ENCODE measurements at places on chromosomes 13 and 19.

DNA sequence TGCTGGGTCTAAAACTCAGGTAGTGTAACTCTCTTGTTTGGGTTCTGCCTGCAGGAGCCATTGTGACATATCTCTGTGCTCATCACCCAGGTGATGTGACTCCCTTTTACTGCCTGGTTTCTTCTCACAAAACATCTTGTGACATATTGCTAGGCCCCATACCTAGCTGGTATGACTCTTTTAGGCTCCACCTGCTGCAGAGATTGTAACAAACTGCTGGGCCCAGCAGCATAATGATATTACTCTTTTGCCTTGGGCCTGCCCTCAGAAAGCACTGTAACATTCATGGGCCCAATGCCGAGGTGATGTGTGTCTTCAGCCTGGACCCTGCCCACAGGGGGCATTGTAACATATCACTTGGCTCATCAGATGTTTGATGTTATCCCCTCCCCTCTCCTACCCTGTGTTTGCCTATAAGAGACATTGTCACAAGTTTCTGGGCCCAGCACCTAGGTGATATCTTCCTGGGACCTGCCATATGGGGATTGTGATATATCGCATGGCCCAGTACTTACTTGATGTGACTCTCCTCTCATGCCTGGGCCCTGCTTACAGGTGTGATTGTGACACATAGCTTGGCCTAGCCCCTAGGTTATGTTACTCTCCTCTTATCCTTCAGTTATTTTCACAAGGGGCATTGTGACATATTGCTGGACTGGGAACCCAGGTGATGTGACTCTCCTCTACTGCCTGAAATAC lies 18.0 kb upstream of the ZNF681 start:
- DNase-seq = no peak

- no peak for DNase-seq
Observed at GRCh38 chr19:8212916-8213315, 3.7 kb downstream of the CERS4 start.

- no peak for DNase-seq
Observed at GRCh38 chr13:48502601-48503319, 30.1 kb downstream of the RCBTB2 start.

GRCh38 chr13:110014719-110015118 lies 228.3 kb upstream of the IRS2 start:
- no peak for DNase-seq

DNA sequence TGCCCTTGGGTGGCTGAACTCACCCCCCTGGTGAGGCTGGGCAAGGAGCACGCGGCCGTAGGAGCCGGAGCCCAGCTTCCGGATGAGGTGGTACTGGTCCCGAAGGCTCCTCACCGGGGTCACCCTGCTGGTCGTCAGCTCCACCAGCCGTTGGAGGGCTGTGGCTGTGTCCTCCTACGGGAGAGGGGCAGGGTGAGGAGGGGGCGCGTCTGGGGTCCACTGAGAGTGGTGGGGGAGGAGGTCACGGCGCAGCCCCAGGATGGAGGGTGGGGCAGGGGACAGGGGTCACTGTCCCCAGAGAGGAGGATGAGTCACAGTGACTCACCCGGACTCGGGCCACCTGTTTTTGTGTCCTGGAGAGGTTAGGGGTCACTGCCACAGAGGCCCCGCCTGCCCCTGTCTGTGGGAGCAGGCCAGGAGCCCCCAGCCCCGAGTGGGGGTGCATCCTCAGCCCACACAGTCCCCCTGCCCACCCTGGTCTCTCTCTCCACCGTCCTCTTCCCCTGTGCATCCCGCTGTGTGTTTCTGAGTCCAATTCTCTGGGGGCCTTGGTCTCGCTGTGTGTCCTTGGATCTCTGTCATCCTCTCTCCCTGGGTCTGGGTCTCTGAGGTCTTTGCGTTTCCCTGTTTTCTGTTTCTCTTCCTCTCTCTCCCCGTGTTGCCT lies 435 bp downstream of the SBK3 start:
- no peak for DNase-seq

GRCh38 chr19:3855320-3855719 lies 13.5 kb downstream of the ZFR2 start:
- DNase-seq = no peak

- DNase-seq = no peak
Observed at GRCh38 chr13:68697551-68697950, 1410.1 kb upstream of the ATXN8OS start.

DNA sequence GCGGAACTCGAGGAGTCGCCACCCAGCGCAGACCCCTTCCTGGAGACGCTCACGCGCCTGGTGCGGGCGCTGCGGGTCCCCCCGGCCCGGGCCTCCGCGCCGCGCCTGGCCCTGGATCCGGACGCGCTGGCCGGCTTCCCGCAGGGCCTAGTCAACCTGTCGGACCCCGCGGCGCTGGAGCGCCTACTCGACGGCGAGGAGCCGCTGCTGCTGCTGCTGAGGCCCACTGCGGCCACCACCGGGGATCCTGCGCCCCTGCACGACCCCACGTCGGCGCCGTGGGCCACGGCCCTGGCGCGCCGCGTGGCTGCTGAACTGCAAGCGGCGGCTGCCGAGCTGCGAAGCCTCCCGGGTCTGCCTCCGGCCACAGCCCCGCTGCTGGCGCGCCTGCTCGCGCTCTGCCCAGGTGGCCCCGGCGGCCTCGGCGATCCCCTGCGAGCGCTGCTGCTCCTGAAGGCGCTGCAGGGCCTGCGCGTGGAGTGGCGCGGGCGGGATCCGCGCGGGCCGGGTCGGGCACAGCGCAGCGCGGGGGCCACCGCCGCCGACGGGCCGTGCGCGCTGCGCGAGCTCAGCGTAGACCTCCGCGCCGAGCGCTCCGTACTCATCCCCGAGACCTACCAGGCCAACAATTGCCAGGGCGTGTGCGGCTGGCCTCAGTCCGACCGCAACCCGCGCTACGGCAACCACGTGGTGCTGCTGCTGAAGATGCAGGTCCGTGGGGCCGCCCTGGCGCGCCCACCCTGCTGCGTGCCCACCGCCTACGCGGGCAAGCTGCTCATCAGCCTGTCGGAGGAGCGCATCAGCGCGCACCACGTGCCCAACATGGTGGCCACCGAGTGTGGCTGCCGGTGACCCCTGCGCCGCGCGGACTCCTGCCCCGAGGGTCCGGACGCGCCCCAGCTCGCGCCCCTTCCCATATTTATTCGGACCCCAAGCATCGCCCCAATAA lies 2.3 kb downstream of the AMH start:
- DNase-seq = no peak

- no peak for DNase-seq
Observed at GRCh38 chr19:51084505-51084904, 1.8 kb upstream of the KLK14 start.

GRCh38 chr19:39497996-39498797 lies 550 bp upstream of the DLL3 start:
- DNase-seq = no peak

DNA sequence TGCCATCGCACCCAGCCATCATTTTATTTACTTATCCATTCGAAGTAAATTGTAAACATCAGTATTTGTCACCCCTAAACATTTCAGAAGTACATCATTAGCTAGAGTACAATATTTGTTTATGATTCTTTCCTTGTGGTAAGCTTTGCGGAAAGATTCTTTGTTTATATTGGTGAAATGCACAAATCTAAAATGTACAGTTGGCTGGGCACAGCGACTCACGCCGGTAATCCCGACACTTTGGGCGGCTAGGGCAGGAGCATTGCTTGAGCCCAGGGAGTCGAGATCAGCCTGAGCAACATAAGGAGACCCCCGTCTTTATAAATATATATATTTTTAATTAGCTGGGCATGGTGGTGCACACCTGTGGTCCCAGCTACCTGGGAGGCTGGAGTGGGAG lies 10.1 kb downstream of the LGALS7B start:
- no peak for DNase-seq

DNA sequence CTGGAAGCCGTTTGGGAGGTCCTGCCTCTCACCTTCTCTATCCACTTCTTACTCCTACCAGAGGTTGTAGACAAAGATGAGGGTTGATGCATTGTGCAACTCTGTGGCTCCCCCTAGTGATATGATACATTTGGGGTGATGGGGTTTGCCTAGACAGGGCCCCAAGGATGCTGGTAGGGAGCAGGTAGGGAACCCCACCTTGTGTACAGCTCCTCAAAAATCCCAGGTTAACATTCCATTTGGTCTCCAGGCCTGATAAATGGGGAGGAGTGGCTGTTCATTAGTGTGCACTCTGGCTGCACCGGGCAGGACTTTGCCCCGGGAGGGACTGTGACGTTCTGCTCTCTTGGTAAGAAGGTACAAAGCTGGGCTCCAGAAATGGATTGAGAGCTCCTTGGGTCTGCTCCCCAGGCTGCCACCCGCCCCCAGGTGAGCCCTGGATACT lies 19.2 kb downstream of the SIGLEC8 start:
- DNase-seq = no peak

GRCh38 chr19:16298334-16298733 lies 26.3 kb upstream of the KLF2 start:
- DNase-seq = no peak

DNA sequence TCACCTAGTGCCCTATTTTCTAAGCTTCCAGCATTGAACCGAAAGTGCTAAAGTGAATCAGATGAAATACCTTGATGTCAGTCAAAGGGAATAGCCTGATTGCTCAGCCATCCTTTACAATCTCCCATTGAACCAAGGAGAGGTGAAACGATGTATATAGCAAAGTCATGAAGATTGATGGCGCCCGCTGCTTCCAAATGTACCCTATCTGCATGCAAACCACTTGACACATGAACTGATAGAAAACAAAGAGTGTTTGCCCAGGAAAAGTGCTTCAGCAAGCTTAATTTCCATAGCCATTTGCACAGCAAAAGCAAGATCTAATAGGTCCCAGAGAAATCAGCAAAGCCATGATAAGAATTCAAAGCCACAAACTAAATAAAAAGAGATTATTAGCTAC lies 624.9 kb upstream of the PCDH9 start:
- DNase-seq = no peak

- no peak for DNase-seq
Observed at GRCh38 chr19:55493052-55493644, 4.9 kb downstream of the SSC5D start.

- DNase-seq = no peak
Observed at GRCh38 chr13:49219647-49220035, 497 bp upstream of the MLNR start.

- no peak for DNase-seq
Observed at GRCh38 chr19:33727331-33727998, 69.2 kb upstream of the KCTD15 start.

GRCh38 chr19:53037101-53038097 lies 7.1 kb upstream of the ERVV-2 start:
- no peak for DNase-seq

- DNase-seq = no peak
Observed at GRCh38 chr13:39407786-39408185, 195.2 kb downstream of the LHFPL6 start.

- no peak for DNase-seq
Observed at GRCh38 chr13:98675837-98676236, 76.6 kb downstream of the SLC15A1 start.

DNA sequence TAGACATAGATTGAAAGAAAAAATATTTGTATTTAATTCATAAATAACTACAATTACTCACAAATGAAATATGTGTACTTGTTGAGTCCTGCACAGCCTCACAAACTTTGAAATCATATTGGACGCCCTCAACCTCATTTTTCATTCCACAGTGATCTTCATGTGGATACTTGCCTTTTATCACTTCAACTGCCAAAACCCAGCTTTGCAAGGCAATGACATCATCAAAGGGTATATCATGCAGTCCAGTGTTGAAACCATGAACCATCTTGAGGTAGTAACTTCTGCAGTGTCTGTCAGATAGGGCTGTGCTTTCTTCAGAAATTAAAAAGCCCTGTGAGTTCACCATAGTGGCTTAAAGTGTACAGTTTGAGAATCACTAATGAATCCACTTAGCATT lies 82.2 kb downstream of the HS6ST3 start:
- no peak for DNase-seq

DNA sequence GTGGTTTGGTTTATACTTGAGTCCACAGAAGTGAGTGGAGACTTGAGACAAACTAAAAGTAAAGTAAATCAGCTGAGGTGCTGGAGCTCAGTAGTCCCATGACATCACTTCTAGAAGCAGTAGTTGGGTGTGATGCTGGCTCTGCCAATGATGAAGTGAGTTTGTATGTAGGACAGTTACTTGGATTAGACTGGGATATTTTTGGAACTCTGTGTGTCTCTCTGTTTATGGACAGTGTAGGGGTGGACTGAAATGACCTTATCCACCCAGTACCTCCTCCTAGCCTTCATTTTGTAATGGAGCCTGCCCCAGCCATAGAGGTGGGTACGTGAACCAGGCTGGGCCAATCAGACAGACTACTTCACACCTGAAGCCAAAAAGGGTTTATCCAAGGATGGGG lies 52.2 kb downstream of the POLR1D start:
- DNase-seq = no peak

GRCh38 chr19:7657131-7657751 lies 11.6 kb upstream of the RETN start:
- DNase-seq = no peak

DNA sequence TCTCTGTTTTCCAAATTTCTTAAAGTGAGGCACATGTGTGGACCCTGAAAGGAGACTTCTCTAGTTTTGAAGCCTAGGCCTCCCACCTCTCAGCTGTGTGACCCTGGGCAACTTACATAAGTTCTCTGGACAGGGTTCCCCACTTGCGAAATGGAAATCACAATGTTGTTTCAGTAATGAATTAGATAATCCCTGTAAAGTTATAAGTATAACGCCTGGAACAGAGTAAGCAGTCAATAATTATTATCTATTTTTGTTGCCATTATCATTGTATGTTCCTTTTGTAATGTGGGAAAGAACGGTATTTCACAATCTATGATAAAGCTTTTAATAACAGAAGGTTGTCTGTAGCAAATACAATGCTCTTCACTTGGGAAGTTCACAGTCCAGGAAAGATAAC lies 437.3 kb upstream of the ZNF507 start:
- DNase-seq = no peak

DNA sequence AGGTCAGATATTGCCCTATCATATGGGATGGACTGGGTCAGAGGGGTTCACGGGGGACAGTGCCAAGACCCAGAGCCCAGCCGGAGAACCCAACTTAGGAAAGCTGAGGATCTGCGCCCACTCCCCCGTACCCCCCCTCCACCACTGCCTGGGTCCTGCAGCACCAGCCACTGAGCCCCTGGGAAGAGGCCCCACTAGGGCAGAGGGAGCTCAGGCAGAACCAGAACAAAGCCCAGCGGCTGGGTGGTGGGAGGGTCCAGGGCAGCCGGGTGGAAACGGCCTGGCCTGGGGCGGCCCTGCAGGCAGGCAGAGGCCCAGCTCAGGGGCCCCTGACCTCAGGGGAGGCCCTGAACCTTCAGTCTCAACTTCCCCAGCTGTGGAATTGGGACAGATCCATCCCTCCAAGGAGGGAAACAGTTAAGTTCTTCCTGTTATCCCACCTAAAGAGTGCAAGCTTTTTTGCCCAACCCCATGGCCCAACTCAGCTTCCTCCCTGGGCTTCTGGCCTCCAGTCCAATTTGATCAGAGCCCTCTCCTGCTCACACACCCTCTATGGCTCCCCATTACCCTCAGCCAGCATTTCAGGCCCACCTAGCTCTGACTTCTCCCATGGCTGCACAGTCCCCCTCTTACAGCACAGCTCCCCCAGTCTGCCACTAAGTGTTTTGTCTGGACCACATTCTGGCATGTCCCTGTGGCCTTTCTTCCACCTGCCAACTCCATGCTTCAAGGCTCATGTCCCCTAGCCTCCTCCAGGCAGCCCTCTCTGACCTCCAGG lies 3.1 kb downstream of the NR2F6 start:
- DNase-seq = no peak

- DNase-seq = no peak
Observed at GRCh38 chr19:28710278-28710677, 502.7 kb downstream of the UQCRFS1 start.

Data from cortex of kidney (tissue), 1 donor.